ENCODE measurements at places on chromosomes 11 and 22.

DNA sequence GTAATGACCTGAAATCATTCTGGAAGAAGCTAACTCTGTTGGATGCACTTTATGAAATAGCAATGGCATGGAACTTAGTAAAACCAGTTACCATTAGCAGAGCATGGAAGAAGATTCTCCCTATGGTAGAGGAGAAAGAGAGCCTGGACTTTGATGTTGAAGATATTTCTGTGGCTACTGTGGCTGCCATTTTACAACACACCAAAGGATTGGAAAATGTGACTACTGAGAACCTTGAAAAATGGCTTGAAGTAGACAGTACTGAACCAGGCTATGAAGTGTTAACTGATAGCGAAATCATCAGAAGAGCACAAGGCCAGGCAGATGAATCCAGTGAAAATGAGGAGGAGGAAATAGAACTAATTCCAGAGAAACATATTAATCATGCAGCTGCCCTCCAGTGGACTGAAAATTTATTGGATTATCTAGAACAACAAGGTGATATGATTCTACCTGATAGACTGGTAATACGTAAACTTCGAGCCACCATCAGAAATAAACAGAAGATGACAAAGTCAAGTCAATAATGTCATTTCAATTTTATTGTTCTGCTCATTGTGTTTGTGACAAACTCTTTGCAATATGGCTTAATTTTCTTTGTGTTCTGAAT is 2.0 kb downstream of the JRKL start:
- peak; percentile 6 for DNase-seq

DNA sequence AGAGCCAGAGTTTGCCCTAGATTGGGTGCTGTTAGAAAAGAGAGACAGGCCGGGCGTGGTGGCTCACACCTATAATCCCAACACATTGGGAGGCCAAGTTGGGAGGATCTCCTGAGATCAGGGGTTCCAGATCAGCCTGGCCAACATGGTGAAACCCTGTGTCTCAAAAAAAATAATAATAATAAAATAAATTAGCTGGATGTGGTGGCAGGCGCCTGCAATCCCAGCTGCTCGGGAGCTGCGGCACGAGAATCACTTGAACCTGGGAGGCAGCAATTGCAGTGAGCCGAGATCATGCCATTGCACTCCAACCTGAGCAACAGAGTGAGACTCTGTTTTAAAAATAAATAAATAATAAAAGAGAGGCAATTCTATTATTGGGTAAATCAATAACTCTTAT is 199.2 kb upstream of the GUCY1A2 start:
- no peak for DNase-seq

- DNase-seq = peak; percentile 45
Observed at GRCh38 chr11:63915961-63916836, 765 bp downstream of the RCOR2 start.

DNA sequence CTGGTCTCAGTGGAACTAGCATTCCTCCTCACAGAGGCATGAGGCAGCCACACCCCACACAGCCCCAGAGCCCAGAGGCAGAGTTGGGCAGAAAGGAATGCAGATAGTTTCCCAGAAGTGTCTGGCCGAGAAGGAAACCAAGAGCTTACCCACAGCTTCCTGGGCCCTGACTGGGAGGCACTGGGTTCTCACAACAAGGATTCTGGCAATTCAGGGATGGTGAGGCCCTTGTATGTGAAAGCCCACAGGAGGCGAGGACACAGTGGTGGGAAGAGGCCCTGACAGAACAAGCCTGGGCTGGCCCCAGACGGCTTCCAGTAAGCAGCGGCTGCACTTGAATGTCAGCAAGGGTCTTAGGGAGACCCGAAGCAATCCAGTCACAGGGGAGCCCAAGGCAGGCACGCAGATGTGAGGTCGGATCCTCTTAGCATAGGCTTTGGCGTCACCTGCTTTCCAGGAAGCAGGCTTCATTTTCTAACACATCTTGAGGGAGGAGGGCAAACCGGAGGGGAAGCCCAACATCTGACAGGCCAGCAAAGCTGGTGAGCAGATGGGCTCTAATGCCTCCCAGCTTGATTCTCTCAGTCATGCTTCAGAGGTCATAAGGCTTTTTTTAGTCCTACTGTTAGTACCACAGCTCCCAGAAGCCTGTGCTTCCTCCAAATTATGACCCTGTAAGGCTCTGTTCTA is 78.3 kb upstream of the AKIP1 start:
- DNase-seq = peak; percentile 76

DNA sequence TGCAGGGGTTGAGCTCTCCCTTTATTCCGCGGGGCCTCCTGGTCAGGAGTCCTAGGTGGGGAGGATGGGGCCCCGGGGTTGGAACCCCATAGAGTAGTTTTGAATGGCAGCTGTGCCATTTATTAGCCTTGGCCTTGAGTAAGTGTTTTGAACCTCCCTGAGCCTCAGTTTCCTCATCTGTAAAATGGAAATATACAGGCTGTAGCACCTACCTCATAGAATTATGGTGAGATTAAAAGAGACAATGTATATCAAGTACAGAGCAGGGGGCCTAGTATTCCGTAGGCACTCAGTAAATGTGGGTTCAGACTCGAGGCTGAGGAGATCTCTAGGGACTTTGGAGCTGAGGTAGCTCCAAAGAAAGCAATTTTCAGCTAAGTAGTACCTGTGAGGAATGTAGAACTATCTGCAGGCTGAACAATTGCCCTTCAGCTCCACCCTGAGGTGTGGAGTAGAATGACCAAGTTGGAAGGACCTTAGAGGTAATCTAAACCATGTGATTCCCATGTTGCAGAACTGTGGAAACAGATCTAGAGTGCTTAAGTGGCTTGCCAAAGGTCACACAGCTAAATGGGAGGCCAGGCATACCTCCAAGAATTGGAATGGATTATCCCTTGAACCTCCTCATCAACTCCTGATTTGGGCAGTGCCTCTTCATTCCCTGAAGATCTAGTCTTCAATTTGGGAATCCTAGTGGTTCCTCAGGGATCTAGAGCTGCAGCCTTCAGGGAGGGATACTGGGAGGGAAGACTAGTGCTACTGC is 682 bp downstream of the PGAP2 start:
- peak; percentile 53 for DNase-seq

DNA sequence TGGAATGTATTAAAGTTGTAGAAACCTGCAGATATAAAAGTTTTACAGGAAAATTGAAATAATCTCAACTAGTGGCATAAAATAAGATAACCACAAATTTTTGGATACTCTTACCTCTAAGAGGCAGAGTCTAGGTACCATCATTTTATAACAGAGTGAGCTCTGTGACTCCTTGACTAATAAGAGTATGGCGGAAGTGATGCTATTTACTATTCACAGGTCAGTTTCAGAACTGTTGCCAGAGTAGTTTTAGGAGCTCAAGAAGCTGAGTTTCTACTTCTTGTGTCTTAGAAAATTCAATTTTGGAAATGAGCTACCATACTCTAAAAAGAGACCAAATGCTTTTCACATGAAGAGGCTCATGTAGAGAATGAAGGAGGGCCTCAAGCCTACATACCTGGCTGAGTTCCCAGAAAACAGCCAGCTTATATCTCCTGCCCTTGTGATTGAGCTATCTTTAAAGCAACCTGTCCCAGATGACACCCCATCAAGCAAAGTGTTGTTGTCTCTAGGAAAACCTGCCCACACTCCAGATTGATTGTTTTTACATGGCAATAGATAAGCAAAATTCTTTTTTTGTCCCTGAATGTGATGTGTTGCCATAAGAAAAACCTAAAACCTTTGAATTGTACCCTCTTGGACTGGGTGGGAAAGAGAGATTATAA is 712.8 kb upstream of the CNTN5 start:
- DNase-seq = no peak

- peak; percentile 23 for DNase-seq
Observed at GRCh38 chr11:63489879-63490278, 1.1 kb downstream of the PLAAT5 start.

- DNase-seq = no peak
Observed at GRCh38 chr22:23530766-23531282, 49.3 kb downstream of the IGLL1 start.

GRCh38 chr22:23764899-23765881 is 2.4 kb downstream of the C22orf15 start:
- no peak for DNase-seq

DNA sequence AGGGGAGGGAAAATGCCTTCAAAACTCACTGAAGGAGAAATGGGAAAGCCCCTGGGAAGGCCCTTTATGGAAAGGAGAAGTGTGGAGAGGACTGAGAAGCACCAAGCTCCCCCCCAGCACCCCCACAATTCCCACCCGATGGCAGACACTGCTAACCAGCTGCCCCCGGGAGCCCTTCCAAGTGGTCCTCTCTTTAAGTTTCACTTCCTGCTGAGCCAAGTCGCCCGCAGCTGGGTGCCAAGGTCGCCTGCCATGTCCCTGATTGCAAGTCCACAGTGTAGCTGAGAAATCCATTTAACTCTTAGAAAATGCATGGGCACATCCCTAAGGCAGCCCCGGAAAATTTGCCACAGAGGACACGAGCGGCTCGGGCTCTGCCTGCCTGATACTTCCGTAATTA is 68.2 kb downstream of the GALNT18 start:
- DNase-seq = no peak
